ENCODE measurements at places on chromosomes 1 and 21.

DNA sequence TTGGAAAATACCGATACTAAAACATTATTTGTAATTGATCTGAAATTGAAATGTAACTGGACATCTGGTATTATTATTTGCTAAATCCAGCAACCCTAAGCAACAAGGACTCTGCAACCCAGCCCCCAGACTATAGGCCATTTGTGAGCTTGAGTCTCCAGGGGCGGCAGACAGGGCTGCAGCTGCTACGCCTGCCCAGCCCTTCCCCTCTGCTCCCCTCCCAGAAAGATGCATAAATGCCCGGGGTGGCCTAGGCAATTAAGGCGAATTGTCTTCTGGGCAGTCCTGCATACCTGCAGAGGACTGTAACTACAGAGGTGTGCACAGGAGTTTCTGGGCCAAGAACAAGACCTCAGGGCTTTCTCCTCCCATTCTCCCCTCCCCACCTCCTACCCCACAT, 41.2 kb upstream of the LBR start:
- no peak for DNase-seq

DNA sequence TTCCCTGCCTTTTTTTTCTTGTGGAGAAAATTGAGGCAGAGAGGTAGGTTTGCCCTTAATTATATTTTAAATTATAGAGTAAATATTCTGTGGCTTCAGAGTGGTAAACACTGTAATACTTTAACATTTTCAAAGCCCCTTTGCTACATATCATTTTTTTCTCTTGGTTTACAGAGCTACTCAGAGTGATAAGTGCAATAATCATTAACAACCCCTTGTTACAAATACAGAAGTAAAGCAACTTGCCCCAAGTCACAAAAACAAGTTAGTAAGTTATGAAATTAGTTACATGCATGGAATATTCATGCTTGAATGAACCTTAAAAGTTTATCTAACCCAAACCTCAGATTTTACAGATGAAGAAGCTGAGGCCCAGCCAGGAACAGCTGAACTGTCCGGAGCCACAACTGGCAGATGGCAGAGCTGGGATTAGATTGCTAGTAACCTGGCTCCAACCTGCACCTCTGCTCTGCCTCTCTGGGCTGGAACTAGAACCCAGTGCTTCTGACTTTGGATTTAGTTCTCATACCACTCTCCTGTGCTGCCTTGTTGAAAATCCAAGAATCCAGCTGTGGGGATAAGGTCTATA, 48.7 kb downstream of the TNN start:
- no peak for DNase-seq

DNA sequence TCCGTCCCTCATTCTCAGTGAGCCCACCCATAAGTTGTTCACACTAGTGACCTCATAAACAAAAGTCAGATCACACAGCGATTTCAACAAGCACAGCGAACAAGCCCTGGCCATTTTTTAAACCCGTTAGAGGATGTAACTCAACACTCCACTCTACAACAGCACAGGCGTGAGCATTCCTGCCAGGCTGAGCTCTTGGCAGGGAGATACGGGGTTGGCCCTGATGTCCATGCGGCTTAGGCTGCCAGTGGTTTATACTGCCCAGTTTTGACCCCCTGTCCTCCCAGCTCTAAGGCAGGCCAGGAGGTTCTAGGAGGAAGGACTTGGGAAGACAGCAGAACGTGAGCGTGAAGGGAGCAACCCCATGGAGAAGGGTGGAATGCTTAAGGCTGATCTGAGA, 35.0 kb downstream of the PARP1 start:
- DNase-seq, result no peak

GRCh38 chr1:109351457-109351856, 44.6 kb upstream of the MYBPHL start:
- DNase-seq, result no peak

- DNase-seq, result no peak
Observed at GRCh38 chr21:22892740-22893139, 1894.5 kb downstream of the NCAM2 start.

- no peak for DNase-seq
Observed at GRCh38 chr1:196685506-196685905, 33.7 kb downstream of the CFH start.

DNA sequence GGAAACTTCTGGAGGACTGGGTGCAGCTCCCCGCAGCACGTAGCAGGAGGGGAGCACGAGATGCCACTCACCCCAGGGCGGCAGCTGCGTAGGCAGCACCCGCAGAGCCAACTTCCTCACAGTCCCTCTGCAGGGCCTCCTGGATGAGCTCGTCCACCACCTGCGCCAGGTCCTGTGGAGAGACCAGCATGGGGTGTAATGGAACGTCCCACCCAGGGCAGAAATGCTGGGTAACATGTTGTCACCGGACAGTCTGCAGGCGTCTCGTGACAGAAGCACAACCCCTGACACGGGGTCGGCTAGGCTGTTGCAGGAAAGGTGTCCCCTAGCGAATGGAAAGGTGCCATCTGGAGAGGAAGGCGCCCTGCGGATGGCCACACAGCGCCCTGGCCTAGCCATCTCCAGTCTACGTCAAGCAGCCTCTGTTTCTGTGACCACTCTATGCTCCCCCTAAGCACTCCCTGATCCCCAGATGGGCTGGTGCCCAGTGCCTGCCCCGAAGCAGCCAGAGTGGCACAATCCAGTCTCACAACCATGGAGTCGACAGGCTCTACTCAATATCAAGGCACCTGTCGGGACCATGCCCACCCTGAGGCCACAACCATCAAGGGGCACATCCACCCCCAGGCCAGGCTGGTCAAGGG, 21.2 kb downstream of the MCM3AP start:
- DNase-seq, result no peak

DNA sequence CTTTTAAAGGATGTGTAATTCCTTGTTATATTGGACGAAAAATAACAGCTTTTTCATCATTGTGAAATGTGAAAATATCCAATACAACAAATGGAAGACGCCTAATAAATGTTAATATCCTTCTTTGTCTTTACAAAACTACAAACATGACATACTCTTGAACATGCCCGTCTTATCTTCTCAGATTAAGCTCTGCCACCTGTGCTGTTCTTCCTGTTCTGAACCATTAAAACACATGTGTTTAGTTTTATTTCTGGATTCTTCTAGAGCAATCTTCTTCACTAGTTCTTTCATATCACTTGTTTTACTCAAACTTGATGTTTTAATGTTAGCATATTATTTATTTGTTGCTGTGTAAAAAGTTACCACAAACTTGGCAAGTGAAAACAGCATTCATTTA, 147.0 kb downstream of the CLEC20A start:
- DNase-seq, result no peak

DNA sequence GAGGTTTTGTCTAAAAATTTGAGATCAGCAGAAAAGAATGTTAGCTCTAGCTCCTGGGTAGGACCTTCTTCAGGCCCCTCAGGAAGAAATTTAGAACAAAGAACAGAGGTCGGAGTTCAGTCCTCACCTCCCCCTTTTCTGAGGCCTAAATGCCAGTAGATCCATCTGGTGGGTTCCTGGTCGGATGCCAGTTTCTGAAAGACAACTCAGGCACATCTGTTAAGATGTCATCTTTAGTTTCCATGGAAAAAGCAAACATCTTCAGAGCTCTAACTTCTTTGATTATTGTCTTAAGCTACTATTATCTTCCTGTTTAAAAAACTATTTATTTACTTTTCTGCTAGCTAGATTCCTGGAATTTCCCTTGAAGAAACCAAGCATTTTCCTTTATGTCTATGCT, 37.1 kb upstream of the USP25 start:
- DNase-seq, result no peak

- no peak for DNase-seq
Observed at GRCh38 chr1:21652101-21652936, 16.8 kb downstream of the RAP1GAP start.

DNA sequence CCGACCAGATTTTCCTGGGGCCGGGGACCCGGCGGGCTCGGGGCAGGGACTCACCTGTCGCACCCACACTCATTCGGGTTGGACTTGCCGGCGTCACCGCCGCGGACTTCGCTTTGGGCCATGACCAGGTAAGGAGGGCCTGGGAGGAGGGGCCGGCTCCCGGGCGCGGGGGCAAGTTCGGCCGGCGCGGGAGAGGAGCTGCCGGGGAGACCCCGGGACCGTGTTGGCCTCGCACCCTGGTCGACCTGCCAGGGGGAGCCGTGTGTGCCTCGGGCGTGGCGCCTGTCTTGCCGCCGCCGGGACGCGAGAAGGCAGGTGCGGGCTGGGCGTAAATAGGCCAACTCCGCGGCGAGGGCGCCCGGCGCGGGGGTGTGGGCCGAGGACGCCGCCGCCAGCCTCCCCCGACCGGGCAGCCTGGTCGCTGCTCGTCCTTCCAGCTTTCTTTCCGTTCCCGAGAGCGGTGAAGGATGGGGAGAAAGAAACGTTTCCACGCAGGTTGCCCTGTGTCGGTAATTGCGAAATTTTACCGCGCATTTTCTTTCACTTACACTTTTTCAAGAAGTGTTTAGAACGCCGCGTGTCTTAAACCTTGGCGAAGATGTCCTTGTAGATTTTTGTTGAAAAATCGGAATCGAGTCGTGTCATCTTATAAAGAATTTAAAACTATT, 558 bp downstream of the USP1 start:
- DNase-seq, result no peak

DNA sequence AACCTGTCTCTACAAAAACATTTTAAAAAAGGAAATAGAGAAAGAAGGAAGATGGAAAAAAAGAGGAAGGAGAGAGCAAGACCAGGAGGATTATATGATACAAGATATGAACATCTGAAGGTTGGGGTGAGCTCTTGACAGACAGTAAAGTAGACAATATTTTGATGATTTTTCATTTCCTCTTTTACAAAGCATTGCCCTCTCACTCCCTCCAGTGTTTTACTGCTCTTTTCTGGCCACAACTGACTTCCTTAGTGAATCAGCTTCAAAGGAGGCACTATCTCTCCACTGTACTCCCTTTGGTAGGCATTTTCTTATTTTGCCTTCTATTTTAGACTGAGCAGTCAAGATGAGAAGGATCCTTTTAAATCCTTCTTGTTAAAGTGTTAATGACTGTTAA, 296.7 kb downstream of the KCTD3 start:
- DNase-seq, result no peak

GRCh38 chr21:20996421-20997310, 1.5 kb upstream of the NCAM2 start:
- DNase-seq, result no peak

DNA sequence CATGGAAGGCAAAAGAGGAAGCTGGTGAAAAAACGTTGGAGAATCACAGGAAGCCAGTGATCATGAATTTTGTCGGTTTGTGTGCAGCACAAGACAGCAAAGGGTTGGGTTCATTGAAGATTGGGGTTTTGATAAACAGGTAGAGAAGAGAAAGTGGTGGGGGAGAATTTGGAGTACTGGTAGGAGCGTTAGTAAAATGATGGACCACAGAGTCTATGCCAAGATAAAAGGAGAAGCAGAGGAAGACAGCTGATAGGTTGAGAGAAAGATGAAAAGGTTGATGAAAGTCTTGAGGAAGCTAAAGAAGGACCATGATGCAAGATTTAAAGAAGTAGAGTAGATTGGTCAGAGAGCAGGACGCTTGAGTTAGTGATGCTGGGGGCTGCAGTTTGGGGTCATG, 156.8 kb upstream of the POU3F1 start:
- no peak for DNase-seq

GRCh38 chr1:64898107-64898861, 68.1 kb downstream of the JAK1 start:
- peak; percentile 98 for DNase-seq

DNA sequence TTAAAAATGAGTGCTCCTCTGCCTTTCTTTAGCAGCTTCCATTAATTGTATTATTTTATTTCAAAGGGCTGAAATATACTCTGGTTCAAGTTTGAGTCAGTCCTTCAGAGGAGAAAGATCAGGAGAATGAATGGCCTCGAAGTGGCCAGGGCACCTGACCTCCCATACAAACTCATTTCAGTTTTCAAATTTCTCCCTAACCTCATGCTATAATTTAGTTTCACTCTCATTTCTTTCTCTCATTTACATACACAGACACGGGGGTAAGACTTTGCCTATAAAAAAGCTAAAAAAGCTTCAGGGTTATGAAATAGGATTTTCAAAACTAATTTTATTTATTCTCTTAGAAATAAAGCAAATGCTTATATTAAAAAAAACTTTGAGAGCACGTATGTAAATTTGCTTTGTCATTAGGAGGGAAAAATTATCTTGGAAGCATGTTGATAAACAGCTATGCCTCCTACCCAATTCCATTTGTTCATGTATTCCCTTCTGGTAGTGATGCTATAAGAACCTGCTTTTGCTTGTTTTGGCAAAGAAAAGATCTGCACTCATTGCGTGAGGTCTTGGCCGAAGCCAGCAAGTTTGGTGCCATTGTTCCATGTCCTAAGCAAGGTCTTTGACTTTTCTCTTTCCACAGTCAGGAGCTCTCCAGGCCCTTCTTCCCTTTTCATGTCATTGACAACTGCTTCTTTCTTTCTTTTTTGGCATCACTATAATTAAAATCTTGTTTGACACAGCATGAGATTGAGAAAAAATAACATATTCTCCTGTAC, 80.4 kb upstream of the LRRC53 start:
- no peak for DNase-seq

GRCh38 chr1:85330711-85331290, 54.4 kb upstream of the BCL10 start:
- no peak for DNase-seq

DNA sequence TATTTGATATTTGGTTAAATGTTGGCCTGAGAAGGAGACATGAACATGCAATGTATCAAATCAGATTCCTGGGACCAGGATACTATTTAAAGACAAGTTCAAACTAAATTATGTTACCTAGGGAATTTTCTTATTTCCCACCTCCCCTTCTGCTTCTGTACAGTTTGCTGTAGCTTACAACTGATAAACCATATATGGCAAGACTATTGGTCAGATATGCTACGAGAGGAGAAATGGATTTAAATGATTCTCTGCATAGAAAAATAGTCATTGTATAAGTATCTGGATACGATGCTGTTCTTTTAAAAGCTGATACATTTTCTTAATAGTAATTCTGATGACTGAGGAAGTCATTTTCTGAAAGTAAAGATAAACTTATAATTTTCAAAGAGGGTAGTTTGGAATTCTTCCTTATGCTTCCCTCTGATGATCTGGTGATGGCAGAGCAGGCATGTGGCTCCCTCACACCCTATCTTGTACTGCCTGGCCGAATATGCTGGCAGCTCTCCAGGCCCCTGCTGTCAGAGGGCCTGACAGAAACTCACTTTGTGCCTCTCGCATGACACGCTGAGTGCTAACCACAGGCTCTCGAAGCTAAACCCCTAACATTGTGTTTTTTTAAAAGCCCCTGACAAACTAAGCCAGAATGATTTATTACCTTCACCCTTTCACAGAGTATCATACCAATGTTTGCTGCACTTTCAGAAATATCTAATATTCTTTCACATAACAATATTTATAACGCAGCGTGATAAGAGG, 19.4 kb downstream of the RRP15 start:
- no peak for DNase-seq

DNA sequence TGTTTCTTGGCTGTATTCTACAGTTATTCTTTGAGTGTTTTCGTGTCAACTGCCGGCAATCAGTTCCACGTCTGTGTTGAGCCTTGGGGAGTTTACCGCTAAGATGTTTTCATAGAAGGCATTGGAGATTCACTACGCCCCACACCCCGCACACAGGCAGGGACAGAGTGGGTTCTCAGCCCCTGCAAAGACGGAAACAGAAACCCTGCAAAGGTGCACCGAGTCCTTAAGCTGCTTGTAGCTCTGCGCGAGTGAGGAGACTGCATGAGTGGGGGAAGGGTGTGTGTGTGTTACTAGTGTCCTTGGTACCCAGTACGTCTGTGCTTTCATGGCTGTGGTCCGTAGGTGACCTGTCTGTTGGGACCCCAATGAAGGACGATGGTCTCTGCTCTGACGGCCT, 1.9 kb downstream of the LHX4 start:
- DNase-seq, result no peak

- DNase-seq, result no peak
Observed at GRCh38 chr1:37763791-37764413, 1.0 kb downstream of the EPHA10 start.
